ENCODE measurements at places on chromosomes 2 and 18.

DNA sequence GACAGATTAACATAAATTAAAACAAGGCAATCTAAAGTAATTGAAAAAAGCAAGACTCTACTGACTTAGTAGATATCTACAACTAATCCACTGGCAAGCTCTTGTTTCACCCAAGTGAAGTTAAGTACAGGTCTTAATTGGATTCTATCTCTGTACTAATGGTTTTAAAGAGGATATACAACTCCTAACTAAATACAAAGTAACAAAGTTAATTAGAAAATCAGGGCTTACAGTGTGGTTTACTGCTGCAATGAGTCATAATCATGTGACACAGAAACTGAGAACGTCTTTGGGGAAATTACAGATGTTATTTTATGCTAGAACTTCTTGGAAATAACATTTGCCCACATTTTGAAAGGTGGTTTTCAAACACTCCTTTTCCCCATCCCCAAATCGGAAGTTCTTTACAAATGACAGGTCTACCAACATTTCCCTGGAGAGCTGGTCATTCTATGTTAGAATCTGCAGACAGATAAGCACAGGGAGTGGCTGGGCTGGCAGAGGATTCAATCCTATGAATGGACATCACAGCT is 245.3 kb downstream of the STK39 start:
- DNase-seq, result peak; percentile 52

DNA sequence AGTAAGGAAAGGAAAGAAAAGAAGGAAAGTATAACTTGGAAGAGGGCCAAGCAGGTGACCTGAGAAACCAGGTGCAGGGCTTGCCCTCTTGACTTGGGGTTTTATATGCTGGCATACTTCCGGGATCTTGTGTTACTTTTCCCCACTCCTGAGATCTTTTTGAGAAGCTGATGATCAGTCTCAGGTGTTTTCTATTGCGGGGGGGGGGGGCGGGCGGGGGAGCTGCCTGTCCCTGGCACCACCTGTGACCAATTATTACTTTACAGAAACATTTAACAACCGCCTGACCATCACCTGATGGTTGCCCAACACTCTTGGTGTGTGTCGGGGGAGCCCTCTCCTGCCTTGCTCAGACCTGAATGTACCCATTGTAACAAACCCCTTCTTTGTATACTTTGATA is 6.9 kb upstream of the CASP10 start:
- no peak for DNase-seq

GRCh38 chr2:239581352-239581901 is 180.6 kb upstream of the HDAC4 start:
- no peak for DNase-seq

GRCh38 chr2:124186801-124187200 is 161.7 kb downstream of the CNTNAP5 start:
- no peak for DNase-seq

GRCh38 chr18:57427429-57428201 is 7.6 kb upstream of the ONECUT2 start:
- DNase-seq, result no peak

- DNase-seq, result no peak
Measured at GRCh38 chr2:37829202-37829601, 95.9 kb upstream of the RMDN2 start.

All from NCI-H524 (cell line).